Stimulated activated CD8-positive, alpha-beta memory T cell treated with anti-CD3 and anti-CD28 coated beads, Interleukin-7, amount 100 ng/mL, for 1 hour (primary cell): ENCODE measurements at places on chromosomes 2 and 18.

DNA sequence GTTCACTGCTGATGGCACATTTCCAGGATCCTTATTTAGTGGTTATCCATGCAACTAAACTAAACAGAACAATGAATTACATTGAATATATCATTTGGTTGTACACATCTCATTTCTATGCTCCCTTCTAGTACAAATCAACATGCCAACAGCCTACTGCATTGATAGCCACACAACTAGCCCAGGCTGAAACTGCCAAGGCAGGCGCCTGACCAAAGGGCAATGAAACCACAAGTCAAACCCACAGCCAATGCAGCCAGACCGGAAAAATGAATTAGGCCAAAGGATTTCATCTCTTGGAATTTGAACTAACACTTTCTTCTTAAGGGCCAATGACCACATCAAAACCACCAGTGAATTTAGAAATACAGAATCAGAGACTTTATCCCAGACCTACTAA is 196.4 kb downstream of the NOL4 start:
- DNase-seq, result no peak

DNA sequence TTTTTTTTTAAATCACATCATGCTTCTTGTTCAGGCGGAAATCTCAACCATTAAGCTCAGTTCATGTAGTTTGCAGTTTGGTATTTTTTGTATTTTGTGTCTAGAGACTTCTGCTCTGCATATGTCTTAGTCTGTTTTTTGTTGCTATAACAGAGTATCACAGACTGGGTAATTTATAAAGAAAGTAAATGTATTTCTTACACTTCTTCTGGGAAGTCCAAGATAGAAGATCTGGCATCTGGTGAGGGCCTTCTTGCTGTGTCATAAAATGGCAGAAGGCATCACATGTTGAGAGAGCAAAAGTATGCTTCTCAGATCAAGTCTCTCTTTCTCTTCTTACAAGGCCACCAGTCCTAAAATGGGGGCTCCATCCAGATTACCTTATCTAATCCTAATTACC is 208.2 kb downstream of the CTNNA2 start:
- DNase-seq, result no peak

DNA sequence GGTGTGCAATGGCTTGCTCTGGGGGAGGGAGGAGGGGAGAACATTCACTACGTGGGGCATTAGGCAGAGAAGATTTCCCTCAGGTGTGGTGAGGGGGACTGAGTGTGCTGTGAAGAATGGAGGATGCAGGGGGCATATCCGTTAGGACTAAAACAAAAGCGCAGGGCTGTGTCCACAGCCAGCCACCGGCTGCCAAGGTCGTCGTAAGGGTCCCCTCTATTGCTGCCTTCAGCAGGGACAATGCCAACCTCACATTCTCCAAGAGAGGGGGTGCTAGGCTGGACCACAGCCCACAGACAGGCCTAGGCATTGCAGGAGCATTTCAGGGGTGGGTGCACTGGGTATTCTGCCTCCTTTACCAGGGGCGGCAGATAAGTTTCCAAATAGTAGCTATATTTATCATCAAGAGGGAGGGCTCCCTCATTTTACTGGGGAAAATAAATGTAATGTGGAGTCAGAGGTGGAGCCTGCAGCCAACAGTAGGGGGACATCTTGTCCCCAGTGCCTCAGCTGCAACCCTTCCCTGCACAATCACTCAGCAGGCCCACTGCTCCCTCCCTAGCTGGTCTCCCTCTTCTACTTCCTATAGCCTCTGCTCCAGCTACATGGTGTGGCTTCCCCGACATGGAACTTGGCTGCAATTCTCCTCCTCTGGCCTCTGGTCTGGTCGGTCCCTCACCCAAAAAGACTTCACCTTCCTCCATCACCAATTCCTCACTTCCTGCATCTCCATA is 74.9 kb upstream of the OTOF start:
- no peak for DNase-seq

GRCh38 chr2:73700661-73701447 is 36.3 kb downstream of the TPRKB start:
- no peak for DNase-seq

DNA sequence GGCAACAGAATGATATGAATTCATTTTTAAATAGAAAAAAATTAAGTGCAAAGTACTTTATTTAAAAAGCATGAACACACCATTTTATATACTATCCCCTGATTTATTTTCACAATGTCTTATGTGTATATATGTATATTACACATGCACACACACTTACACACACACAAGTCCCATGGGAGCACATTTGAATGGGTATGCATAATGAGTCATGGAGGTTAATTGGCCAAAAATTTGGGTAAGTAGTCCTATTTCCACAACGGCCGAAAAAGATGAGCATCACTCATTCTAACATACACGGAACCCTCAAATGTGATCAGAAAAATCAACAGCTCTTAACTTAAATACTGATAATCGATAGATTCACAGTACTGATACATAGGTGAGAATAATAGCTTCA is 97.4 kb upstream of the NABP1 start:
- DNase-seq, result no peak

DNA sequence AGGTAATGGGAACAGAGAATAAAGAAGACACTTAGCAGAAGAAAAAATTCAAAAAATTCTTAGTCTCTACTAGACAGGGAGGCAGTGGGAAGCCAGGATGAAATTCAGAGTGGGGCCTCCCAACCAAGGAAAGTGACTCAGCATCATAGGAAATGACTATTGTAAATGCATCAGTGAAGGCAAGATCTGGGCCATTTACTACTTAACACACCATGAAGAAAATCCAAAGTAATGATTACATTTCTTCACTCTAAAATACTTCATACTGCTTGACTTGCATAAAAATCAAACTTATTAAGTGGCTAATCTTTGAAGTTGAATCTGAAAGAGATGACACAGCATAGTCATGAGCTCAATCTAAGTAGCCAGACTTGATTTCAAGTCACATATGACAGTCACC is 405.8 kb upstream of the SLC39A10 start:
- DNase-seq, result no peak

DNA sequence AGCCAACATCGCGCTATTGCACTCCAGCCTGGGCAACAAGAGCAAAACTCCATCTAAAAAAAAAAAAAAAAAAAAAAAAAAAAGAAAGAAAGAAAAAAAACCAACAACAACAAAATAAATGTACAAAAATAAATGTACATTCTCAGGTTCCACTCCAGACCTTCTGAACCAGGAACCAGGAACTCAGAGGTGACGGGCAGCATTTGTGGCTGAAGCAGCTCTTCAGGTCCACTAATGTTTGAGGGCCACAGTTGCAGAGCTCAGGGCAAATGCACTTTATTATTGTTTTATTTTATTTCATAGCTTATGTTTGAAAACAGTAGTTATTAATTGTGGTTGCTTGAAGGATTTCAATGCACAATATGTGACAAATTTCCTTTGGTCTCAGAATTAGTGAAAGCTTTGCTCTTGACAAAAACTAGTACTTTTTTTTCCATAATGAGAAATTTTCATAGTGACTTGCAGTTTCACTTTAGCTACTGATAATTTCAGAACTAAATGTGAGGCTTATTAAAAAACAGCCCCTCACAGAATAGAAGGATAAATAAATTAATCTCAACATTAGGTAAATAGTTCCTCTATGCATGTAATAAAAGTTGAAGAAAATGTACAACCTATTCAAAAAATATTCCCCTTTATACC is 378.4 kb upstream of the SPHKAP start:
- DNase-seq, result no peak

GRCh38 chr2:7196883-7197282 is 279.7 kb downstream of the RNF144A start:
- no peak for DNase-seq

- no peak for DNase-seq
Observed at GRCh38 chr2:10985260-10985659, 73.5 kb downstream of the KCNF1 start.

- no peak for DNase-seq
Observed at GRCh38 chr2:24771061-24771460, 22.1 kb downstream of the PTRHD1 start.

DNA sequence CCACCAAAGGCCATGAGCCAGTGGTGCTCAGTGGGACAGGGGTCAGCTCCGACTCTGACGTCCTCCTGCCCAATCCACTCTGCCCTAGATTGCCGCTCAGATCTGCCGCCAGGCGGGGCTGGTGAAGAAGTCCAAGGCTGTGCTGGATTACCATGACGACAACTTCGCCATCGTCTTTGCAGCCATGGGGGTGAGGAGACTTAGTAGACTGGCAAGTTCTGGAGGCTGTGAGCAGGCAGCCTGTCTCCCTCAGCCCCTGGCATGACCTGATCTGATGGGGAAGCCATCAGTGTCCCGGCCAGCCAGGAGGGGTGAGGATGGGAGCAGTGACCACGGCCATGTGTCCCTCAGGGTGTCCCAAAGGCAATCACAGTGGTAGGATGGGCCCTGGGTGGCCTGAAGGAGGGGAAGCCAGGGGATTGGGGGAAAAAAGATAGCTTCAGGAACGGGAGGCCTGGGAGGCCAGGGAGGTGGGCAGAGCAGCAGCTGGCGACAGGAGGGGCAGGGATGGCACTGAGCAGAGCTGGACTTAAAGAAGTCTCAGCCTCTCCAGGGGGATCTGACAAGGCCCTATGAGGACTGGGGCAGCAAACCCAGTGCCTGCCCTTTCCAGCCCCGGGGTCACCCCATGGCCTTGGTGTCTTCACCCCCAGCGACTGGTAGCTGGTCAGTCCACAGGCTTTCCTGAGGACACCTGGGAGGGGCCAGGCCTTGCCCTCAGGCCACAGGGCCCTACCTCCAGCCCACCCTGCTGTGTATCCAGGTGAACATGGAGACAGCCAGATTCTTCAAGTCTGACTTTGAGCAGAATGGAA is 17.4 kb upstream of the ANKRD53 start:
- DNase-seq, result no peak

GRCh38 chr2:145154731-145155130 is 634.8 kb upstream of the ZEB2 start:
- DNase-seq, result no peak

GRCh38 chr18:54279477-54280219 is 10.3 kb downstream of the POLI start:
- no peak for DNase-seq

GRCh38 chr2:32952761-32953476 is 6.2 kb downstream of the LTBP1 start:
- no peak for DNase-seq

- no peak for DNase-seq
Observed at GRCh38 chr2:68755071-68755470, 20.5 kb downstream of the ARHGAP25 start.

DNA sequence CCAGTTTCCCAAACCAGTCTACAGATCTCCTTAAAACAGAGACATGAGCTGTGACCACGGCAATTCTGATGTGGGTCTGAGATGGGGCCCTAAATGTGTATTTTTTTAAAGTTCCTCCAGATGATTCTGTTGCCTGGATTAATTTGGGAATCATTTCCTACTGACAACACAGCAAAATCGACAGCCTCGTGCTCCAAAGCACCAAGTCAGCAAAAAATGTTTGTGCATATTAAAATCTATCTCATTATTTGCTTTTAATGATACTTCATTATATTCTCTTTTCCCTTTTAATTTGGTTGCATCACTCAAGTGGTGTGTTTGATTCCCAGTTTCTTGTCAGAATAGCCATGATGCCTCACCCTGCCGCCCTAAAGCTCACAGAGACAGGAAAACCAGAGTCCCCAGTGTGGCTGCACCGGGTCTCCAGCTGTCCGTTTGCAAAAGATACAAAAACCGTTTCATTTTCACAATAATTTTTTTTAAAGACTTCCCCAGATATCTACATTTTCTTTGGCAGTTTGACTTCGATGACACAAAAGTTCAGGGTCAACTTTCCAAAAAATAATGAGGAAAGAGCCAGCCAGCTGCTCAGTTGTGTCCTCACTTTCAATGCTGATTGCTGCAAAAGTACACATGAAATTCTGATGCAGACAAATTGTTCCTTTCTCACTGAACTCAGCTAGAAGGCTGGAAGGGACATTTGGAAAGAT is 443.2 kb upstream of the ID2 start:
- no peak for DNase-seq

GRCh38 chr2:113069676-113070605 is 2.2 kb downstream of the IL1F10 start:
- no peak for DNase-seq

DNA sequence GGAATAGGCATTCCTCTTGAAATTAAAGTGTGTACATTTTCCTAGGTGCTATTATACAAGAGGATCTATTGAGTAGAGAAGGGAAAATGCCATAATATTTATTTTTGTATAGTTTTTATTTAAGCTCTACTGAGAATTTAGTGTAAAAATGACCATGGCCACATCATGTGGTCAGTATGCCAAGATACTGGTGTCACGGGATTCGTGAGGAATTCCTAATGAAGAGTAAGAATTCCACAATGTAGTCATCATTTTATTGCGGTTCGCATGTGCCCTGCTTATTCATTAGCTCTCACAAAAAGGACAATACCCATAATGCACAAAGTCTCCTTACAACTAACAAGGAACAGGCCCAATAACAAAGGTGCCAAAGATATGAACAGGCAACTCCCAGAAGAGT is 39.3 kb upstream of the PARD3B start:
- no peak for DNase-seq

GRCh38 chr18:63247926-63248325 is 71.6 kb downstream of the BCL2 start:
- DNase-seq, result no peak

- no peak for DNase-seq
Observed at GRCh38 chr2:137947728-137948336, 16.4 kb upstream of the HNMT start.

DNA sequence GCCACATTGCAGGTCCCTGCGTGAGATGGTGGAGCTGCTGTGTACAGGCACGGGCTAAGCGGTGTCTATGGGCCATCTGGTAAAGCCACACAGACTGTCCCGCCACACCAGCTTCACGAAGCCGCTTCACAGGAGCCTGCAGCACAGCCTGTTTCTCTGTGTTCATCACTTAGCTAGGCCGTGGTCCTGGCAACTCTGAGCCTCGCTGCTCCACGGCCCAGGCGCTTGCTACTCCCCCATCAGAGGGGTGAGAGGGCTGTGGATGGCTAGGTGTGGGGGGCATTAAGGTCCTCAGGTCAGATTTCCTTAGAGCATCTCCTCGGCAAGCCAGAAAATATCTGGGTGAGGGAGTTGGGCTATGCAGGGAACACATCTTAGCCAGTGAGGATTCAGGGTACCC is 225.7 kb downstream of the GLI2 start:
- DNase-seq, result no peak

GRCh38 chr2:241764275-241765241 is 12.1 kb upstream of the GAL3ST2 start:
- DNase-seq, result no peak

DNA sequence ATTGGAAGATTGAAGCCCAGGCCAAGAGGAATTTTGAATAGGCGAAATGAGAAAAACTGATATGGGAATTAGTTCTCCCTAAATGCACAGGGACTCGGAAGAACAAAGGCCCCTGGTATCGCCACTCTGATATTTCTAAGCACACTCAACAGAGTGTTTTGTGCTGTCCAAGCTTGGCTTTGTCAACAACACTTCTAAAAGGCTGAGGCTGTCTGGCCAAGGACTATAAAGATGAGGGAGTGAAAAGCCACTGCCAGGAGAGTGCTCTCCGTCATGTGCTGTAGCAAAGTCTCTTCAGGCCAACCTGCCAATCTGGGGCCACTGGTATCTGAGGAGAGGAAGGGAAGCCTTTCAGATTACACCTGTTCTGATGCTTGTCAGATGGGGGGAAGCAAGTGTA is 611.2 kb upstream of the PIK3C3 start:
- no peak for DNase-seq
